ENCODE measurements at places on chromosomes 7 and 10.

DNA sequence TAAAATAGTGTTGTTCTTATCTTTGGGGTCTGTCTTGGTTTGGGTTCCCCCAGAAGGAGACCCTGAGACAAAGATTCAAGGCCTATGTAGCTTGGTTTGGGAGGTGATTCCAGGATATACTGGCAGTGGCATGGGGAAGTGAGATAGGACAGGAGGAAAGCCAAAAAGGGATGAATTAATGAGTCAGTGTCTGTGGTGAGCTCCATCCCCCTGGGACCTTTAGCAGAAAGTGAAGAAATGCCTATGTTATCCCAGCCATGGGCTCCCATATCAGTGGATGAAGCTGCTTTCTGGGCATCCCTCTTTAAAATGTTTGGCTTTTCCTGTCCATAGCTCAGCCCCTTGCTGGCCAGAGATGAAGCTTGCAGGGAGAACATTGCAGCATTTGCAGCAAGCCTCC is 217.0 kb upstream of the CTBP2 start:
- DNase-seq, result no peak

GRCh38 chr7:129376076-129376777 is 58.0 kb upstream of the STRIP2 start:
- peak; percentile 5 for DNase-seq

GRCh38 chr10:1126461-1126860 is 70.3 kb downstream of the WDR37 start:
- no peak for DNase-seq

DNA sequence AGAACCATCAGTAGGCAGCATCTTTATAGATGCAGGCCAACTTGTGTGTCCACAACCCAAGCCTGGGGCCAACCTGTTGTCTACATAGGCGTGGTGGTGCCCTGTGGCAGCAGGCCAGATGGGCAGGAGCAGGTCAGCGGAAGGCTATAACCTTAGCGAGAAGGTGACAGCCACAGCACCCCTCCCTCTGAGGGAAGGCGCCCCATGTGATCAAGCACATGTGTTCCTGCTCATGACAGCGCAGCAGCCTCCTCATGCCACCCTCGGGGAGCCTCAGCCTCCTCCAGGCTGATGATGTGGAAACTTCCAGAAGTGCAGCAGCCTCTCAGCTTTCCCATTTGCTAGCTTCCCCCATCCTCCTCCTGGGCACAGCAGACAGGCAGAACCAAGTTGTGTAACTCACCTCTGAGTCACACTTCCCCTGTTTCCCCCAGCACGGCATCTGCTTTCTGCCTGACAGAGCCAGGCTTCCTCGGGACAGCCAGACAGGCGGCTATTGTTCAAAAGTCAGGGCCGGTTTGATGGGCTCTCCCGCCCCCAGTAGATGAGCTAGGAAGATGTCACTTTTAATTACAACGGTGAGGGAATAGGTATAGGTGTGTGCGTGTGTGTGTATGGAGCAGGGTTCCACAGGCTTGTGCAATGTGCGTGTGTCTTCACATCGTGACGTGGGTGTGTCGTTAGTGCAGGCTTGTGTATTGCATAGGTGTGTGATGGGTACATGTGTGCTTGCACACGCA is 312.0 kb upstream of the ZMIZ1 start:
- DNase-seq, result peak; percentile 11

GRCh38 chr10:3622845-3623621 is 162.0 kb downstream of the KLF6 start:
- DNase-seq, result no peak

- DNase-seq, result no peak
Observed at GRCh38 chr10:114711176-114711868, 53.2 kb upstream of the ABLIM1 start.

DNA sequence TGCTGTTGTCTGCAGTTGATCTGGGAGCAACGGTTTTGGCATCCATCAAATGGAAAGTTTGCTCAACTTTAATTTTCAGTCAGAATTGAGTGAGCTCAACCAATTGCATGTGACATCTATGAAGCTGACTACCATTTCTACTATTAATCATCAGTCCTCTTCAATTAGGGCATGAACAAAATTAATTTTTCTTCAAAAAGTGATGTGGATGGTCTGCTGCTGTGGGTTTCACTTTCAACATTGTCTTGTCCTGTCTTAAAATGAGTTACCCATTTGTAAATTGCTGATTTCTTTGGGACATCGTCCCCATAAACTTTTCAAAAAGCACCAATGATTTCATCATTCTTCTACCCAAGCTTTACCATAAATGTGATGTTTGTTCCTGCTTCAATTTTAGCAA is 176.7 kb upstream of the LRRN3 start:
- DNase-seq, result no peak

- no peak for DNase-seq
Observed at GRCh38 chr10:28105561-28105960, 106.7 kb upstream of the ODAD2 start.

GRCh38 chr7:110779339-110779738 is 311.6 kb upstream of the LRRN3 start:
- DNase-seq, result no peak

GRCh38 chr10:93299195-93299594 is 182.9 kb downstream of the MYOF start:
- DNase-seq, result no peak

DNA sequence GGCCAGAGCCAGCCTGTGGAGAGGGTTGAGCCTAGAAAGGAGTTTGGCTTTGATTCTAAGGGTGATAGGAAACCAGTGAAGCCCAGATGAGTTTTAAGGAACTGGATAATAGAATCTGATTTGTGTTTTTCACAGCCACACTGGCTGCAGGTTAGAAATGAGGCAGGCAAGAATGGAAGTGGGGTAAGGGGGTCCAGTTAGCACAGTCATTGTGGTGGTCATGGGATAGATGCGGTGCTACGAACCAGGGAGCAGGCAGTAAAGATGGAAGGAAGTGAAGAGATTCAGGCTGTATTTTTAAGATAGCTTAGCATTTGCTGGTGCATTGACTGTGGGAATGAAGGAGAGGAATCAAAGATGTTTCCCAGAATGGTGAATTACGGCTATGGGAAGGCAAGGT is 322.2 kb downstream of the LRMDA start:
- DNase-seq, result no peak

DNA sequence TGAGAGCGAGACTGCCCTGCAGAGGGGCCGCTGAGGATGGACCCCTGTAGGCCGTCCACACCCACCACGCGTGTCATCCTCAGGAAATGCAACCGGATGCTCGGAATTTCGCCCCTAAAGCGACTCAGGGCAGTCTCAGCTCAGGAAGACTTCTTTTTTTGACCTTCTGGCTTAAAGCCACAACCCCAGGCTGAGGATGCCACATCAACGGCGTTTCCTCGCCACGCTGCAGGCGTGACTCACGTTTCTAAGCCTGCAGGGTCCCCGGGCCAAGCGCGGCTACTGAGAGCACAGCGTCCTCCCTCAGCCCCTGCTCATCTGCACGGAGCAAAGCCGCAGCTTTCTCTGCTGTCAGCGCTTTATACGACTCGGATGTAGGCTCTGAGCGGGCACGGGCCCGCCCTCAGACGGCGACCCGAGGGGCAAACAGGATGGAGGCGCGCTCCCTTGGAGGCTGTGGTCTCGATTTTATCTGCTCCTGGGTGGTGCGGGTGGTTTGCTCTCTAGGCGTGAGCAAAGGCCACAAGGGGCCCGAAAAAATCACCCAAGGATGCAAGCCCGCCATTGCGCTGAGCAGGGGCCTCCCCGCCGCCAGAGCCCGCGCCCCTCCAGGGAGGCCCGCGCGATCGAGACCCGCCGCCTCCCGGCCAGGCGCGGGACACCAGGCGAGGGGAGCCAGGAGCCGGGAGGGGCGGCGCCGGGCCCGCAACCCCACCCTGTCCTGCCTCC is 726 bp upstream of the INSIG1 start:
- no peak for DNase-seq

- no peak for DNase-seq
Observed at GRCh38 chr10:124537166-124537725, 75.6 kb downstream of the LHPP start.

DNA sequence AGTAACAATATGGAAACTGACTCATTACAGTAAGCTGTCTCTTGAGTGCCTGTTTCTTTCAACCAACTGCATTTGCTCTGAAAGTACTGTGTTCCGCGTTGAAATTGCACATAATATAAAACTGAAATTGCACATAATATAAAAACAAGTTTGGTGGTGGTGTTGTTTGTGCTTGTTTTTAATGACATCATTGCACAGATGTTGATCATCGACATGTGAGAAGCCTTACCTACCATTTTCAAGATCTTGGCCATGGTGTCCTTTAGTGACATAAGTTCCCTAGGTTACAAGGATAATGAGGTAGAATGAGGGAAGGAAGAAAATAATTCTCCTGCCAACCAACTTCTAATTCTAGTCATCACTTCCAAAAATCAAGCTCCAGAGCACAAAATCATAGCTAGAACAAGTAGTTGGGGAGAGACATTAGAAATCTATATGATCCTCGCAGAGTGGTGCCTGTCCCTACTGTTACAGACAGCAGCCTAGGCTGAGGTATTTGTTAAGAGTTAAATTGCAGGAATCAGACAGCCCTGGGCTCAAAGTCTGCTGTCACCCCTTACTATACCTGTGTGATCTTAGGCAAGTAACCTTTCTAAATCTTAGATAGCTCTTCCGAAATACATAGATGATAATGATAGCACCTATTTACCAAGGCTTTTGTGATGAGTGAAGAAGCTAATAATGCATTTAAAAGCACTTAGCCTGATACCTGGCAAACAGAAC is 29.3 kb downstream of the DOCK4 start:
- no peak for DNase-seq

- no peak for DNase-seq
Observed at GRCh38 chr10:52106899-52107298, 207.2 kb upstream of the DKK1 start.

- DNase-seq, result no peak
Observed at GRCh38 chr10:55746002-55746401, 615.1 kb downstream of the ZWINT start.

DNA sequence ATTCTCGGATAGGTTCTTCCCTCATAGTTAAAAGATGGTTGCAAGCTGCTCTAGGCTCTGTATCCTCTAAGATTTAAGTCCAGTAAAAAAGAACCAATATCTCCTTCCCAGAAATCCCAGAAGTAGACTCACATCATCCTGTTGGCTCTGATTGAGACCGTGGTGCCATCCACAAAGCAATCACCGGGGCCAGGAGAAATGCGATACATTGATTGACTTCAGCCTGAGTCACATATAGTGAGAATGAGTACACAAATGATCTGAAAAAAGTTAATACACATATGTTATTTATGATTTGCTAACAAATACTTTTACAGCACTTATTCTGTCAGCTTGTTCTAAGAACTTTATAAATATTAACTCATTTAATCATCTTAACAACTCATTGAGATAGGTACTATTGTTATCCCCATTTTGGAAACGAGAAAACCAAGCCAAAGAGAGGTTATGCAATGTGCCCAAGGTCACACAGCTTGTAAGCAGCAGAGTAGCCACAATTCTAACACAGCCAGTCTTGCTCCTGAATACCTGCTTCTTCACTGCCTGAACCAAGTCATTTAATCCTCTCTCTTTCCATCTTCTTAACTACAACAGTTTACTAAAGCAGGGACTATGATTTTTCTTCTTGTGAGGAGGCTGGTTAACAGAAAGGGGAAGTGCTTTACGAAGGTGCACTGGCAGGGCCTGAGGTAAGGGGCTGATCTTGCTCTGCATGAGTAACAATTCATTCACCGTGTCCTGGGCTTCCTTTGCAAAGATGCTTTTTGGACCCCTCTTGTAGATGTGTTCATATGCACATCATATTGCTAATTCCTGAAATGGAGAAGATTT is 177.0 kb downstream of the REEP3 start:
- DNase-seq, result no peak

DNA sequence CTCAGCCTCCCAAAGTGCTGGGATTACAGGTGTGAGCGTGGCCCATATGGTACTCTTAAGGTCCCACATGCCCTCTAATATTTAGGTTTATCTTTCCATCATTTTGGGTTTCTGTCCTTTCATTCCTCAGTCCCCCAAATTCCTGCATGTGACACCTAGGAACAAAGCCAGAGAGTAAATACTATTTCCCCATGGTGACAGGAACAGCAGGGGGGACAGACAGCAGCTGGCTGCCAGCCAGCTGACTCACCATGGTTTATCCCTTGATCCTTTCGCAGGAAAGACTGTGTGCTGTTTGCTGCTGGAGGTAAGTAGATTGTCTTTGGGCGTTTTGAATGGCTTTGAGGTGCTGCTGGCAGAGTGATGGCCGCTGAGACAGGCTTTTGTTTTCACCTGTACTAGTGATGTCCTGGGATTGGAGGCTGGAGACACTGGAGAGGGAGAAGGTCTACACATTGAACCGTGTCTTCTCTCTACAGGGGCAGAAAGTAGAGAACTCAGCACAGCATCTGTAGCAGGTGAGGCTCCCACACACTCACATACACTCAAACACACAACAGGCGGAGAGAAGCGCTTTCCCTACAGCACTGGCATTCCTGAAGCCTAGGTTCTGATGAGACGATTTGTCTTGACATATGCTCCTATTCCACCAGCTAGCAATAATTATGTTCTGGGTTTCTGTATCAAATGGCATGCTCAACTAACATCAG is 83.7 kb upstream of the EFCAB10 start:
- peak; percentile 68 for DNase-seq

GRCh38 chr10:32051926-32052325 is 4.3 kb downstream of the KIF5B start:
- DNase-seq, result no peak

DNA sequence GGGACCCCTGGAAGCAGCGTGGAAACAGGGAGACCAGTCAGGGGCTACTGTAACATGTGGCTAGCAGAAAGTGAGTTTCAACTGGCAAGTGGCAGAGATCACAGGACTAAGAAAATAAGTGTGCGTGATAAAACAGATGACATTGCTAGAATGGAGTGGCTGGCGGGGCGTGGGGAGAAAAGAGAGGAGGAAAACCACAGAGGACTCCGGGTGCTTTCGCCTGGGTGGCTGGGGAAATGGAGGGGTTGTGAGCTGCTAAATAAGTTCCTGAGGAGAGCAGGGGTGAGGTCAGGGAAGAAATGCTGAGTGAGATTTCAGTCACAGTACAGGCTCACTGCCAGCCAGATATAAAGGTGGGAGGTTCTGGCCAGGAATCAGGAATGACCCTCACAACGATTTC is 166.9 kb downstream of the MYOF start:
- no peak for DNase-seq

DNA sequence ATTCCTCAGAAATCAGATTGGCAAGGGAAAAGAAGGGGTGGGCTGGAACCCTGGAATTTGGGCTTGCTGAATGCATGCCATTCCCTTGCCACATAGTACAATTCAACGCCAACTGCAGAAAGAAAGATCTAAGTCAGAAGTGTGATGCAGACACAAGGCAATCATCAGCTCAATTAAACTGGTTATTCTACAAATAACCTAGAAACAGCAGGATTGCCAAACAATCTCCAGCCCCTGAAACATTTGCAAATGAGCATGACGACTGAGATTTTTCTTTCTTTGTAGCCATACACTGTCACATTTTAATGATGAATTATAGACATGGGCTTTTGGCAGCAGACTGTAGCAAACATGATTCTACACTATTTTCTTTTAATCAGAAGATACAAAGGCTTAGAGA is 16.5 kb upstream of the CREB5 start:
- DNase-seq, result no peak

- DNase-seq, result no peak
Observed at GRCh38 chr10:103692436-103692951, 162.9 kb downstream of the SH3PXD2A start.
